ENCODE measurements at places on chromosomes 3 and 15.

DNA sequence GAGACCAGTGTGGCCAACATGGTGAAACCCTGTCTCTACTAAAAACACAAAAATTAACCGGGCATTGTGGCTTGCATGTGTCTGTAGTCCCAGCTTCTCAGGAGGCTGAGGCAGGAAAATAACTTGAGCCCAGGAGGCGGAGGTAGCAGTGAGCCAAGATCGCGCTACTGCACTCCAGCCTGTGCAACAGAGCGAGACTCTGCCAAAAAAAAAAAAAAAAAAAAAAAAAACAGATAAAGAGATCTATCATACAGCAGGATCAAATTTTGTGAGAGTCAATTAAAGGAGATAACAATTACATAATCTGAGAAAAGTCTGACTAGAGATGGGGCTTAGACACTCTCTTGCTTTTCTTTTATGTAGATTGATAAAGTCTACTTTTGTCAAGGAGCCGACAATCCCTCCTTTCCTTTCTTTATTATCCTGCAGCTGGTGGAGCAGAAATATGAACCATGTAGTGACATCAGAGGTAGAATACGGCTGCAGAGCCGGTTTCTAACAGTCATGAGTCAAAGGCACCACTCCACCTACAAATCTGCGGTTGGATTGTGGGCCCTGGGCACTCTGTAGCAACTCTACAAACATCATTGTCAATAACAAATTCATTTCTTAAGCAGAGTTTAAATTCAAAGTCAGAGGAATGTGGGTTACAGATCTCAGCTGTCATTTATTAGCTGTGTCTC lies 9.0 kb downstream of the C2CD4A start:
- DNase-seq, result no peak

DNA sequence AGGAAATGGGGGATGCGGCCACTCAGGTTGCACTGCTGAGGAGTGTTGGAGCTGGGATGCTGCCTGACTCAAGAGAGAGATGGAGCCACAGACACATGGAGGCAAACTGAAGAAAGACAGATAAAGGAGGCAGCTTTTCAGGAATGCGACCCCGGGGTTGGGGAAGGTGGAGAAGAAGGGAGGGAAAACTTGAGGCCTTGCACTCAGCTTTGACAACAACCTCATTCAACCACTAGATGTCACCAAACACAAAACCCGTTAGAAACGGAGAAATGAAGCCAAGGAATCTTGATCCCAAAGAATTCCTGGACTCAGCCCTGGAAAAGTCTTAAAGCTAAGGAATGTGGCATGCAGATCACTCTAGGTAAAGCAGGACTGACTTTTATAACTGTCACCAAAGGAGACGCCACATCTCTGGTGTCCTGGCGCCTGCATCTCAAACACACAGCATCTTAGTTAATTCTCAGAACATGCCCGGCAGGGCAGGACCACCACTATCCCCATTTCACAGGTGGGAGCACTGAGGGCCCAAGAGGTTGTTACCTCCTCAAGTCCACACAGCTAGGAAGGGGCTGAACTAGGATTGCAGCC lies 59.6 kb upstream of the LMCD1 start:
- DNase-seq, result no peak

GRCh38 chr15:76169018-76169417 lies 109.2 kb downstream of the TMEM266 start:
- DNase-seq, result no peak

DNA sequence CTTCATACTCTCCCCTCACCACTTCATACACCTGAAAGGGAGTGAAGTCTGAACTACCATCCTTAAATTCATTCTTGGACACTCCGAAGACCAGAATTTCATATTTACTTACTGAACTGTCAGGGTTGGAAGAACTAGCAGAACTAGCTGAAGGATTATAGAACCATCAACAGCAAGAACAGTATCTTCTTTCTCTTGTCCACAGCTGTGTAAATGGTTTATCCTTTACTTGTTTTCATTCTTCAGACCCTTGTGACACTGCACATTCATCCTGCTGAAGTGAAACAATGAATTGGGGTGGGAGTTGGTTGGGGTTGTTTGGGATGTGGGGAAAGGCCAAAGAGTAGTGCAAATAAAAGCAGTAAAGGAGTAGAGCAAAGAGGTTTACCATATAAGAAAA lies 350.9 kb downstream of the ZIC1 start:
- DNase-seq, result no peak

GRCh38 chr3:1092771-1093170 lies at the start of gene CNTN6:
TSS of gene CNTN6 (plus strand) at chr3:1093024. CDS start at chr3:1148009, 54,985 bp downstream.
- no peak for DNase-seq

- DNase-seq, result no peak
These were observed 98.5 kb downstream of the LARS2 start for GRCh38 chr3:45486926-45487325.
